ENCODE measurements at places on chromosomes 16 and 17. TPM values are rescaled to one million over a fixed set of nuclear protein-coding genes. Genes with fewer than 3 reads are reported as not detected.

The PPY gene
- not detected for total RNA-seq

GRCh38 chr16:11386054-11386680 lies 40.9 kb downstream of the RMI2 start:
- H3K4me3 ChIP-seq, result no peak overlapping the region
- peaks cover 3% of the 10 kb centered on the region for H3K27me3 ChIP-seq
- H3K36me3 ChIP-seq, result no peaks in the 10 kb centered on the region

- peaks cover 20% of the 10 kb centered on the region for H3K27me3 ChIP-seq
- no peaks in the 10 kb centered on the region for H3K36me3 ChIP-seq
- DNase-seq, result no peak
- peaks cover 3% of the 10 kb centered on the region for H3K4me1 ChIP-seq
- no peak overlapping the region for H3K4me3 ChIP-seq
Measured at GRCh38 chr17:5759501-5759925, 175.2 kb upstream of the NLRP1 start.

- no peak overlapping the region for H3K27ac ChIP-seq
- peaks cover 3% of the 10 kb centered on the region for H3K4me1 ChIP-seq
- no peak overlapping the region for H3K4me3 ChIP-seq
- H3K36me3 ChIP-seq, result no peaks in the 10 kb centered on the region
- no peaks in the 10 kb centered on the region for H3K27me3 ChIP-seq
Measured at GRCh38 chr17:31525801-31526549, 134.5 kb downstream of the RAB11FIP4 start.

The NLGN2 gene
- 77.3 TPM for total RNA-seq

- H3K4me3 ChIP-seq, result no peak overlapping the region
- no peak overlapping the region for H3K27ac ChIP-seq
- DNase-seq, result no peak
Measured at GRCh38 chr16:1089822-1090619, 6.0 kb downstream of the C1QTNF8 start.

GRCh38 chr17:69763503-69763902 lies 311.5 kb upstream of the KCNJ16 start:
- no peak overlapping the region for H3K4me3 ChIP-seq
- peaks cover 14% of the 10 kb centered on the region for H3K4me1 ChIP-seq
- no peaks in the 10 kb centered on the region for H3K36me3 ChIP-seq
- peak; percentile 63 for DNase-seq

GRCh38 chr16:71426069-71426879 lies 15.6 kb downstream of the TLE7 start:
- no peak overlapping the region for H3K27ac ChIP-seq
- DNase-seq, result peak; percentile 87
- H3K36me3 ChIP-seq, result no peaks in the 10 kb centered on the region

GRCh38 chr16:83542491-83542890 lies 265.3 kb upstream of the HSBP1 start:
- no peak overlapping the region for H3K27ac ChIP-seq
- H3K4me3 ChIP-seq, result no peak overlapping the region
- no peak for DNase-seq
- H3K36me3 ChIP-seq, result no peaks in the 10 kb centered on the region
- H3K4me1 ChIP-seq, result no peaks in the 10 kb centered on the region
- H3K27me3 ChIP-seq, result no peaks in the 10 kb centered on the region

DNA sequence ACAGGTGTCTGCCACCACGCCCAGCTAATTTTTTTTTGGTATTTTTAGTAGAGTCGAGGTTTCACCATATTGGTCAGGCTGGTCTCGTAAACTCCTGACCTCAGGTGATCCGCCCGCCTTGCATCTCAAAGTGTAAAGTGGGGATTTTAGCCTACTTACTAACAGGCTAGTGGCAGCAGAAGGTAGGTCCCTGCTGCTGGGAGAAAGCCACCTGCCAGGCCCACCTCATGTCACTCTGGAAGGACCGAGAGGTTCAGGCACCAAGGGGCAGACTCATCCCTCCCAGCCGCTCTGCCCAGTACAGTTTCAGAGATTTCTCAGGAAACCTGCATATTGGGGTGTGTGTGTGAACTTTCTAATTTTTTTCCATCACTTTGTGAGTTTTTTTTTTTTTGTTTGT lies 2.1 kb upstream of the RCVRN start:
- H3K27ac ChIP-seq, result no peak overlapping the region
- DNase-seq, result no peak
- no peaks in the 10 kb centered on the region for H3K4me1 ChIP-seq
- no peaks in the 10 kb centered on the region for H3K27me3 ChIP-seq
- no peak overlapping the region for H3K4me3 ChIP-seq

All from astrocyte (in vitro differentiated cells and primary cell).